ENCODE measurements at places on chromosomes 12 and 14.
A peak's percentile ranks its signal among the peaks of the same experiment; 100 is the strongest.

DNA sequence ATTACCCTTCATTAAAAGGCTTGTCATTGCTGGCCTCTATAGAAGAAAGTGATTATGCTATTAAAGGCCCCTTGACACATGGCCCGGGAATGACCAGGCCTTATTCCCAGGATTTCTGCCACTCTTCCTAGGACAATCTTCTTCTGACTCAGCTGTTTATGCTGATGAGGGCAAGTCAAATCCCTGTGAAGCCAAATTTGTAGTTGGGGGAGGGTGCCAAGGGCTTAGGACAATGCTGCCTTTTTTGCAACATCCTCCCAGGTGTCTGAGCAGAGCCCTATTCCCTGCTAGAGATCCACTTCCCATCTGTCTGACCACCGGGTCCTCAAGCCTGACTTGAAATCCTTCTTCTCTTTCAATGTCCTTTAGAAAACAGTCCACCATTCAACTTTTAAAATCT, 230.7 kb upstream of the SRRM4 start:
- no peak for DNase-seq

DNA sequence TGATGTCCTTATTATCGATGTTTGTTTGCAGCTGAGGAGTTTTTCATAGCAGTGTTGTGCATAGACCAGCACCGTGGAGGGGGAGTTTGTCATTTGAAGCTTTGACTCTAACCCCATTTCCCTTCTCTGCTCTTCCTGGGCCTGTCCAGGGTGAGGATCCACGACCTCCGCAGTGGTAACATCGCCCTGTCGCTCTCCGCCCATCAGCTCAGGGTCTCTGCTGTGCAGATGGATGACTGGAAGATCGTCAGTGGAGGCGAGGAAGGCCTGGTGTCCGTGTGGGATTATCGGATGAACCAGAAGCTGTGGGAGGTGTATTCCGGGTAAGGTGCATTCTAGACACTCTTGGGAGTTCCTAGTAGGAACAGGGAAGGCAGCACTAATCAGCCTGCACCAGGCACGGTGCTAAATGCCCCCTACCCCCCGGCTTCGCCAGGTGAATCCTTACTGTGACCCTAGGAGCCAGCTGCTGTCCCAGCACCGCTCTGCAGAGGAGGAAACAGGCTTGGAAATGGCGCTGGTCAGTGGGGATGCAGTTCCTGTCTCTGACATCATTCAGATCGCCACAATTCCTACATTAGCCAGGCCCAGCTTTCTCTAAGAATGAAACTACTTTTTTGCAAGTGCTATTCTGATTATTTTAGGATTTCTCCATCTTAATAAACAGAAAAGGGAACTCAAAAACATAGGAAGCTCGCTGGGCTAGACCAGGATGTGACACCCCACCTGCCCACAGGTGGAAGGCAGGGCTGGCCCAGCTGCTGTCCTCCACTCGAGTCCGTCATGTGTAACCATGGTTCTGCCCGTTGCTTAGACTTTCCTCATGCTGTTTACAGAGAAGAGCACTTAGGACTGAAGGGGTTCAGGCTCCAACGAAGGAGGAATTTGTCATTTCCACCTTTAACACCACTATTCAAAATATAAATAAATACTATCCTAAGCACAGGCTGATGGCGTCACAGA, 74.9 kb downstream of the TESC start:
- no peak for DNase-seq

DNA sequence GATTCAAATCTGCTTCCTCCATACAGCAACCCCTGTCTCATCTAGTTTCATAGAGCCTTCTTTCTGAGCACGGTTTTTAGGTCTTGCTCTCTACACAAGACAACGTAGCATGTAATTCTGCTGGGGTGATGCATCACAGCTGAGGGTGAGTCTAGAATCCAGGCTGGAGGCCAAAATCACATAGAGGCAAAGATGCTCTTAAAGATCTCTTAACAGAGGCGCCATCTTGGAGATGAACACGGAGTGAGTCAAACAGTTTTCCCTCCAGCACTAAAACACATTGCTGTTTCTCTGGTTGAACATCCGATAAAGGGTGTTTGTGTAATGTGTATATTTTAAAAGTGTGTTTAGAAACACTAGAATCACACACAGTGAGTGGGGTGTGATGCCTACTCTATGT, 78.9 kb downstream of the NOS1 start:
- DNase-seq: no peak

- DNase-seq: no peak
Observed at GRCh38 chr12:130498589-130499385, 161.1 kb downstream of the PIWIL1 start.

DNA sequence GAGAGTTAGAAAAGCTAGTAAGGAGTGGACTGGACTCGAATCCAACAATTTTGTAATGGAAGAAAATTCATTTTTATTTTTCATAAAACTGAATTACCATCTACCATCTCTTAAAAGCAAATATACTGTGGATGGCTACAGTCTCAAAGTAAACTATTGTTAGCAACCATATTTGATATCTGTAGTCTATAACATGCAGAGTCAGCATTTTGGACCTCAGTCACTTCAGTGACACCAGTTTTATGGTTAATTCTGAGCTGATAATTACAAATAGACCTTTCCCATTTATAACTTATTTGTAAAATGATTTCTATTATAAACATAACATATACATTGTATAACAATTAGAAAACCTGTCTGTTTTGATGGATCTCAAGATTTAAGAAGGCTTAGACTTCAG, 2.0 kb downstream of the KRAS start:
- no peak for DNase-seq

- DNase-seq: no peak
Observed at GRCh38 chr12:83172866-83173649, 486.4 kb downstream of the TMTC2 start.

- peak; percentile 82 for DNase-seq
Observed at GRCh38 chr12:95322326-95322725, 104.7 kb downstream of the VEZT start.

DNA sequence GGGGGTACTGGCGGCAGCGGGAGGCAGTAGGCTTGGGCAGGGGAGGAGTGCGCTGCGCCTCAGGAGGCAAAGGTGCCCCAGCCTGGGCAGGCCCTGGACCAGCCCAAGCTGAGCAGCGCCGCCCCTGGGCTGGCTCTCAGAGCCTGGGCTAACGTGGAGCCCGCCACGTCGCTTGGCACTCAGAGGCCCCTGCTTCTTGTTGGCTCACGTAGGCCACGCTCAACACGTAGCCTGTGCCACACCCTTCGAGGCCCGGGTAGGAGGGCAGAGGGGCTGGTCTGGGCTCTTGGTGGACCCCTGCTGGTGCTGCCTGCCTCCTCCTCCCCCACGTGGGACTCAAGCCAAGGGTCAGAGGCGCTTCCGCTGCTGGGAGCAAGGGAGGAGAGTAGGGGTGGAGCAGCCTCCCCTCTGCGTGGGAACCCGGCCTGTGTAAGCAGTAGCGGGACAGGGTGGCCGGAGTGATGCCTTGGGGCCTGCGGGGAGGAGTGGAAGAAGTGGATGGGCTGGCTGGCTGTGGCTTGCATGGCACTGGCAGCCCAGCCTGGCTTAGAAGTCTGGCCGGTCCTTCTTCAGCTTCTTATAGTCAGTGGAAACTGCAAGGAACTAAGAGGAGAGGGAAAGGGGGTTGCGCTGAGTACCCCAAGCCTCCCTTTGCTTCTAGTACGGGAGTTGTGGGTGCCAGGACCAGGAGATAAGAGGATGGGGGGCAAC, 5.7 kb downstream of the SHMT2 start:
- no peak for DNase-seq

DNA sequence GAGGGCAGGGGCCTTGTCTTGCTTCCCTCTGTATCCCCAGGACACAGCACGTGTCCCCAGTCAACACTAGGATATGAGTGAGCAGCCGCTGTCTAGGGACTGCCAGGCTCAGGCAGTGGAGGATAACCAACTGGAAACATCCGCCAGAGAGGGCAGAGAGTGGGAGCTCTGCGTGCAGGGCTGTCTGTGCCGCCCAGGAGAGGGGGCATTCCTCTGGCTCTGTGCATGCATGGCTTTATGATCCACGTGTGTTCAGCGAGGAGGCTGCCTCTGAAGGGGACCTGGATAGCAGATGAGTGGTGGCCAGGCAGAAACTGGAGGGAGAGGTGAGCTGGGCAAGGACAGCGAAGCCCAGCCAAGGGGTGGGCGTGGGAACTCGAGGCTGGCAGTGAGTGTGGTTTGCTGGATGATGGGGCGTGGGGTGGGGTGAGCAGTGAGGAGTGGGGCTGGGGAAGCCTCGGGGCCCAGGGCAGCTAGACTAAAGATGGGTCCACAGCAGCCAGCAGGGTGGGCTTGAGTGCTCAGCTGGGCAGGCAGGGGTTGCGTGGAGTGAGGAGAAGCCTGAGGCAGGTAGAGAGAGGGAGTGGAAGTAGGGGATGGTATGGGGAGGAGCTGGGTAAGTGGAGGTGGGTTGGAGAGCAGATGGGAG, 72.9 kb downstream of the PRIMA1 start:
- no peak for DNase-seq

GRCh38 chr14:98014851-98015615, 1217.9 kb downstream of the VRK1 start:
- no peak for DNase-seq

DNA sequence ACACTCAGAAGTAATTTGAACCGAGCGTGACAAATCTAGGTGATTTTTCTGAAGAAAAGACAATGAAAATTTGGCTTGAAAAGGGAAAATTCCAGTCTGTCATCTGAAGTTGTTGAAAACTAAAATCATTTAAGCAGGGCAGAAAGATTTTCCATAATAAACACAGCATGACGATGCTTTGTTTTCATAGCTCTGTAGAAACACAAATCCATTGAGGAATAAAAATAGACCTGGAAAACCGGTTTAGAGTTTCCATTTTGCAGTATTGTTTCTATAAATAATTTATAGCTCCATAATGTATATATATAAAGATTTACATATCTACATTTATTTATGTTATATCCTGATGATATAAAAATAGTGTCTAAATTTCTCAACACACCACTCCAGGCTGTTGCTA, 1918.5 kb upstream of the FLRT2 start:
- no peak for DNase-seq

- no peak for DNase-seq
Observed at GRCh38 chr12:41683513-41684240, 461.0 kb downstream of the GXYLT1 start.

DNA sequence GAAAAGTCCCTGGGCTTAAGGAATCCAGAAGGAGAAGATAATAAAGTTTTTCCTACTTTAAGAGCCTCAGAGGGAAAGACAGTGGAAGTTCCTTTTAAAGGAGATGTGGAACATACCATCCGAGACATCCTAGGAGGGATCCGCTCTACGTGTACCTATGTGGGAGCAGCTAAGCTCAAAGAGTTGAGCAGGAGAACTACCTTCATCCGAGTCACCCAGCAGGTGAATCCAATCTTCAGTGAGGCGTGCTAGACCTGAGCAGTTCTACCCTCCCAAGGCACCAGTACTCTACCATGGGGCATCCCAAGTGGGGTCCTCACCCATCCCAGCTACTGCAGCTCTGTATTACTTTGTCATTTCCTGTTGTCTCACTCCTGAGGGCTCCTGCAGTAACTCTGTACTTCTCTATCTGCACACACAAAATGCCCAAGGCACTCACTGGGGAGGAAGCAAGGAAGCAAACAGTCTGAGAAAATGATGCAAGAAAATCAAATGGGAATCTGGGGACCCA, 3.8 kb downstream of the TINF2 start:
- DNase-seq: no peak

DNA sequence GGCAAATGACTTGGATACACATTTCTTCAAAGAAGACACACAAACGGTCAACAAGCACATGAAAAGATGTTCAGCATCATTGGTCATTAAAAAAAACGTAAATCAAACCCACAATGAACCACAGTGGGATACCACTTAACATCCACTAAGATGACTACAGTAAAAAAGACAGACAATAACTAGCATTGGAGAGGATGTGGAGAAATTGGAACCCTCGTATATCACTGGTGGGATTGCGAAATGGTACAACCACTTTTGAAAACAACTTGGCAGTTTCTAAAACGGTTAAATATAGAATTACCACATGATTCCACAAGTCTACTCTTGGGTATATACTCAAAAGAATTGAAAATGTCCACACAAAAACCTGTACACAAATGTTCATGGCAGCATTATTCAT, 25.2 kb upstream of the PPFIBP1 start:
- DNase-seq: peak; percentile 51

- DNase-seq: no peak
Observed at GRCh38 chr12:67915335-67915851, 73.9 kb upstream of the IFNG-AS1 start.

- DNase-seq: no peak
Observed at GRCh38 chr12:40801082-40801481, 108.8 kb downstream of the CNTN1 start.

DNA sequence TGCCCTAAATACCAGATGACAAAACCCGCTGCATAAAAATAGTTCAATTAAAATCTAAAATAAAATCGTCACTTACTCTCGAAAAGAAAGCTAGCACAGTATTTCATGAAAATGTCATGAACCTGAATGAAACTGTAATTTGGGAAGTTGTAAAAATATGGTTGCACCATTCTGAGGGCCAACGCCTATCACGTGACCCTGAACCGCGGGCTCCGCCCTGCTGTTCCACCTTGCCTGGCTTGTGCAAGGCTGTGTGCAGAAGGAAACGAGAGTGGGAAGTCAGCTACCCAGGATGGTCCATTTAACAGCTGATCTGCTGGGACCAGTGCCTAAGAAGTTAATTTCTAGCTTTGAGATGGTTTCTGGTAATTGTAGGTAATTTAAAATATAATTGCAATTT, 91.7 kb upstream of the BMP4 start:
- DNase-seq: no peak

DNA sequence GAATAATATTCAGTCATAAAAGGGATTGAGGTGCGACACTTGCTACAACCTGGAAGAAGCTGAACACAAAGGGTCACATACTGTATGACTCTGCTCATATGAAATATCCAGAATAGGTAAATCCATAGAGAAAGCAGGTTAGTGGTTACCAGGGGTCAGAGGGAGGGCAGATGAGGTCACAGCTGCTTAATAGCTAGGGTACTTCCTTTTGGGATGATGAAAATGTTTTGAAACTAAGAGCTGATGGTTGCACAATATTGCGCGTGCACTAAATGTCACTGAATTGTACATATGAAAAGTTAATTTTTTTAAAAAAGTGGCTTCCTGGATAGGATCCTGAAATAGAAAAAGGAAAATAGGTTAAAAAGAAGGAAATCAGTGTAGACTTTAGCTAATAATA, 23.8 kb downstream of the NEUROD4 start:
- no peak for DNase-seq

DNA sequence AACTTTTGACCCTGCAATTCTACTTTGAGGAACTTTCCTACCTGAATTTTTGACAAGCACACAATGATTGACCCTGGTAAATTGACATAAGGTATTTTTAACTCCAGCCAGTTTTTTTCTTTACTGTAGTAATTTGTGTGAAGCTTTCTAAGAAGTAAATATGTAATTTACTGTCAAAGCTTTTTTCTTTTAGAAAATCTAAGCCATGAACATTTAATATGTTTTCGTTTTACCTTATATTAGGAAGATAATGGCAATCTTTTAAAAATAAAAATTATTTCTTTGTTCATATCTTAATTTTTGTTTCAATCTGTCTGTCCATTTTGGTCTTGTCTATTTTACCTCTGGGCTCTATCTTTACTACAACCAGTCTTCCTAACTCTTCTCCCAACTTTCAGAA, 279.9 kb downstream of the FBXL14 start:
- DNase-seq: no peak

- no peak for DNase-seq
Observed at GRCh38 chr14:23143911-23144310, 24.9 kb upstream of the CEBPE start.

- peak; percentile 28 for DNase-seq
Observed at GRCh38 chr12:57190037-57190436, 26.6 kb upstream of the NXPH4 start.

Data from fibroblast of mammary gland (primary cell).